ENCODE measurements at places on chromosomes 13 and 19.

GRCh38 chr13:75353781-75354193 is 128.2 kb downstream of the TBC1D4 start:
- no peak for DNase-seq

GRCh38 chr13:95154413-95154886 is 146.8 kb downstream of the ABCC4 start:
- DNase-seq, result no peak

- DNase-seq, result no peak
These were observed 160.9 kb downstream of the PCDH9 start for GRCh38 chr13:67069117-67069767.

GRCh38 chr13:112255550-112256120 is 120.5 kb upstream of the SPACA7 start:
- no peak for DNase-seq

DNA sequence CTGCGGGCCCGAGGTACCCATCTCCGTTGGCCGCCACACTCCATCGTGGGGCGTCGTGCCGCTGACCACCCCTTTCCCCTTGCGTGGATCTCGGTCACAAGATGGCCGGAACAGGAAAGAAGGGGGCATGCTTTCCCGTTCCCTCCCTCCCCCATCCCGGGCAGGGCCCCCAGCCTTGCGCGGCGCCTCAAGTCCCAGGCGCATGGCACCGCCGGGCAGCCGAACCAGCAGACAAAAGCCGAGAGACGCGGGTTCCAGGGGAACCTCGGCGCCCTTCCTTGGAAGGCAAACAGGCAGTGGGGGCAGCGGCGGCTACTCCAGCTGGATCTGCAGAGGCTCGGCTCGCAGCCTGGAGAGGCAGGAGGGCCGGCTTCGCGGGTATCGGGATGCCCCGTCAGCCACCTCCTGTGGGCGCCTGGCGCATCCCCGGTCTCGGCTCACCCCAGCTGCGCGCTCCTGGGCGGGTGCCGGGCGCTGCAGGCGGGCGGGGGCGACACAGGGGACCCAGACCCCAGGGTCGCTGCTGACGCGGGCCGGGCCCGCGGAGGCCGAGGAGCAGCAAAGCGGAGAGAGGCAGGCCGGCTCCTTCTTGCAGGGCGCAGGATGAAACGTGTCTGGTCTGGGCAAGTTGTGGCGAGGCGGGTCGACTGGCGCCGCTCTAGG is 439 bp downstream of the DZIP1 start:
- no peak for DNase-seq

DNA sequence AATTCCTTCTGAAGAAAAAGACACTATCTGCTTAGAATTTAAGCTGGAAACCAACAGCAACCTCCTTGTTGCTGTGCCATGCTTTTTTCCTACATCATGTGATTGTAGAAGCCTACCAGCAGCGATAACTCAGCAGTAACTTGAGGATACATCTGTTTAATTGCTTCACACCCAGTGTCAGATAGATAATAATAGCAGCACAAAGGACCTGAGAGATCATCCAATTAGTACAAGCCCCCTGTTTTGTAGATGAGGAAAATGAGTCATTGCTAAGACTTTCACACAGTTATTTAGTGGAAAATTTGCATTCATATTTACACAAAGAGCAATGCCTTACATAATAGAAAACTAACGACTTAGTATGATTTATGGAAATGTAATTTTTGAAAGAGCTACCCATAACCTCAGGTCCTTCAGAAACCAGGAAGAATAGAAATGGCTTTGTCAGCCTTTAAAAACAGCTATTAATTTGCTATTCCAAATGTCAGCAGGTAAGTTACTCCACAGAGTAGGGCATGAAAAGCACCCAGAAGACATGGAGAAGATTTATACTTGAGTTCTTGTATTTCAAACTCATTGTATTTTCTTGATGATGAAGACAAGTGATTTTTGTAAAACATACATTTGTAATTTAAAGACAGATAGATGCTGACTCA is 93.7 kb upstream of the SGCG start:
- DNase-seq, result no peak

DNA sequence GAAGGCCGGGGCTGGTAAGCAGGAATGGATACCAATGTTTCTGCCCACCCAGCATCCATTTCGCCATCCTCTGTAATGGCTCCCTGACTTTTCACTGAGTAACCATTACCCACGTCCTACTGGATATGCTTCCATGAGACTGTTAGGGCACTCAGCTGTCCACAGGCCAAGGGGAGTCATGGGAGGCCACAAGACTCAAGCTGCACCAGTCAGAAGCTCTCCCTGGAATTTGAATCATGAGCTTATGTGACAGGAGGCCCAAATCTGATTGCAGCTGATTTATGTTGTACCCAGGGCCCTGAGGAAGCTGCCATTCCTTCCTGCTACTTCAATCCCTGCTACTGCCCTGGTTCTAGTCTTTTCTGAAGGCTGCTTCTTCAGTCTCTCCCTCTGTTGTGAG is 28.3 kb downstream of the DEDD2 start:
- DNase-seq, result no peak

DNA sequence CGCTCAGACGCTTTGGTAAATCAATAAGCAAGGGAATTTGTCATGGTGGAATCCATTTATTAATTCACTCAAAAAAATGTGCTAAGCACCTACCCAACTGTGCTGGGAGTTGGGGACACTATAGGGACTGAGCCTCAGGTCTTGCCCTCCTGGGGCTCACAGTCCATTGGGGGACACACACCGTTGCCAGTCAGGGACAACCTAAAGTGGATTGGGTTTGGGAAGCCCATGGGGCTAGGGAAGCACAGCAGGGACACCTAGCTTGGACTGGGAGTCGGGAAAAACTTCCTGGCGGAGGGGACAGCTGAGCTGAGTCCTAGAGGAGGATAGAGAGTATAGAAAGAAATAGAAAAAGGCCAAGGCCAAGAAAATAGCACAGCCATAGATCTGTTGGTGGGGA is 8.5 kb downstream of the FOSB start:
- DNase-seq, result no peak

- DNase-seq, result no peak
These were observed 8.6 kb downstream of the NLRP13 start for GRCh38 chr19:55923556-55923955.

DNA sequence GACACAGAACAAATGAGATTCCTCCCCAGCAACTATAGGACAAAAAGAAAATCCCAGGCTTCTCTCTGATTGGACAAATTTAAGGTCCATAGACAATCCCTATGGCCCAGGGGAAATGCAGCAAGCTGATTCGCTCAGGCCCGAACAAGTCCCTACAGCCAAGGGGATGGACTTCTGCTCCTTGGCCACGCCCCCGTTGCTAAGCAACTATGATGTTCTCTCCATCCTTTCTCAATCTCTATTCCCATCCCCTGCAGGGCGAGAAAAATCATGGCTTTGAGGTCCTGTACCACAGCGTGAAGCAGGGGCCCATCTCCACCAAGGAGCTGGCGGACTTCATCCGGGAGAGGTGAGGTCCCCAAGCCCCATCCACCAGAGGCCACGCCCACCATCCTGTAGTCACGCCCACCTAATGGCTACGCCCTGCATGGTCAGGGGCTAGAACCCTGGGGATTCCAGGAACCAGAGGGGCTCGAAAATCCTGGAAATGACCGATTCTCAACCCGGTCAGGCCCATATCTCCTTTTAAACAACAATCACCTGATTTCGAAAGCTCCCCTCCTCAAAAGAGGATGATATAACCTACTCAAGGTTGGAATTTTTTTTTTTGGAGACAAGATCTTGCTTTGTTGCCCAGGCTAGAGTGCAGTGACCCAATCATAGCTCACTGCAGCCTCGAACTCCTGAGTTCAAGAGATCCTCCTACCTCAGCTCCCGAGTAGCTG is 11.4 kb downstream of the FCHO1 start:
- no peak for DNase-seq

GRCh38 chr19:12163826-12164225 is 930 bp downstream of the ZNF136 start:
- no peak for DNase-seq

DNA sequence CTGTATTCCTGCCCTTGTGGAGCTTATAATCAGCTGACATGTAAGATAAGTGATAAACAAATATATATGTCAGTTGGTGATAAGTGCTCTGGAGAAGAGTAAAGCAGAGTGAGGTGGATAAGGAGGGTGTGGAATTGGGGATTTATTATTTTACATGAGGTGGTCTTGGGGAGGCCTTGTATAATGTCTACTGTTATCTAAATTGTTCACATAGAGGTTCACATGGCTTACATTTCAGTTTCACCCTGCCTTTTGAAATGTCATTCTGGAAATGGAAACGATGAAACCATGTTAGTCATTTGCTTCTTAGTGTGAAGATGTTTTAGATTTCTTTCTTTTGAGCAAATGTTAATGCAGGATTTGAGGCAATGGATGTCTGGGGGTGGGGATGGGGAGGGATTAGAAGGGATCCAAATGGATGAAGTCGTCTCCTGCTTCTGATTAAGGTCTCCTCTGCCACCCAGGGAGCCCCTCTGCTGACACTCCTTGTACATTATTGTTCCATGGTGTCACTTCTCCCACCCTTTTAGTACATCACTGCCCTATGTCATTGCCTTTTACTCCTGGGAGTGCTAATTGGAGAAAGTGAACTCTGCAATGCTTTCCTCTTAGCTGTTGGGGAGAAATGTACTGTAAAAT is 14.0 kb downstream of the B3GLCT start:
- no peak for DNase-seq
